ENCODE measurements at places on chromosomes 6 and 20.
A peak's percentile ranks its signal among the peaks of the same experiment; 100 is the strongest.

- DNase-seq, result no peak
Measured at GRCh38 chr6:38654263-38654662, 14.5 kb upstream of the BTBD9 start.

DNA sequence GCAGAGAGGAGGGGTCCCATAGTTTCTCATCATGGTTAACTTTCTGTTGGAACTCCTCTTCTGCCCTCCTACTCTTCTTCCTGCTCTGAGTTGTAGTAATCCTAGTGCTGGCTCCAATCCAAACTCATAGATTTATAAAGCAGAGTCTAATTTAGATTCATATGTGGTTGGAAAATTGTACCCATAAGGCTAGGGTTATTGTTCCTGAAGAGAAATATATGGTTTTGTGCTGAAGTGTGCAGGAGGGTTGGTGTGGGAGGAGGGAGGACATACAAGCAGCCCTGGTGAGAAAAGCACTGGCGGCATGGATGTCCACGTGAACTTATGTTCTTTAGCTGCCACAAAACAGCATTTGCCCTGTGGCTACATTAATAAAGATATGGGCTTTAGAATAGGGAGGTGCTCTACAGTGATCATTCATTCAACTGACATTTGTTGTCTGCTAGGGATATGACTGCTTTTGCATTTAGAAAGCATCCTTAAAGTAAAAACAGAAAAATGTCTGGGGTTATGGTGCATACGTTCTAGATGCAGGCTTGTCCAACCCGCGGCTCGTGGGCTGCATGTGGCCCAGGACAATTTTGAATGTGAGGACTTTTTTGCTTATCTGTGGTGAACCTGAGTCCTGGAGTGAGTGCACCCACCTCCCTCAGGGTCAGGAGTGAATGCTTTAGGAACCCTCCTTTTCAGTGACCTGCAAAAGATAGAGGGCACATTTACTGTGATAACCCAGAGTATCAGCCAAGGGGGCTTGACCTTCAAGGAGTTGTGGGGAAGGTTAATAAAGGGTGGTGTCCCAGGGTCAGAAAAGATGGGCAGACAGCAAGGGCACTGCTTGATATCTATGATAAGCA is 4.1 kb downstream of the HLA-A start:
- no peak for DNase-seq

DNA sequence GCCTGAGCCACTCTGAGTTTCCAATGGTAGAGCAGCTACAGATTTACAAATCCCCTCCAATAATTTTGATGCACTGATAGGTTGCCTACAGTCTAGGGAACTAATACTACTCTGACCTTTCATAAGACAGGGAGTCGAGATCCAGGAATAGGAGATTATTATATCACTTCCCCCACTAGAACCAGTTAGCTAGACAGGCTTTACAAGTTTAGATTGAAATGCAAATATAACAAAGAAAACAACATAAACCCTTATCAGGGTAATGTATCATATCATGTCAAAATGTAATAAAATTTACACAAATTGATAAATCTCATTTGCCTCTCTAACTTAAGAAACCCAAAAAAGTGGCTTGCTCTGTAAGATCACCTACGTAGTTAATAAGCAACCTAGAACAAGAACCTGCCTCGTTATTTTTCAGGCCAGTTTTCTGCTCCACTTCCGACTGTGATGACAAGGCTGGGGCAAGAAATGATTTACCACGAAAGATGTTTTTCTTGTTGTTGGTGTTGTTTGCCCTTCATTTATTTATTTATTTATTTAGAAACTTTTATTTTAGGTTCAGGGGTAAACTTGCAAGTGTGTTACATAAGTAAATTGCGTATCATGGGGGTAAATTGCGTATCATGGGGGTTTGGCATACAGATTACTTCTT is 504.2 kb upstream of the ID4 start:
- DNase-seq, result no peak

DNA sequence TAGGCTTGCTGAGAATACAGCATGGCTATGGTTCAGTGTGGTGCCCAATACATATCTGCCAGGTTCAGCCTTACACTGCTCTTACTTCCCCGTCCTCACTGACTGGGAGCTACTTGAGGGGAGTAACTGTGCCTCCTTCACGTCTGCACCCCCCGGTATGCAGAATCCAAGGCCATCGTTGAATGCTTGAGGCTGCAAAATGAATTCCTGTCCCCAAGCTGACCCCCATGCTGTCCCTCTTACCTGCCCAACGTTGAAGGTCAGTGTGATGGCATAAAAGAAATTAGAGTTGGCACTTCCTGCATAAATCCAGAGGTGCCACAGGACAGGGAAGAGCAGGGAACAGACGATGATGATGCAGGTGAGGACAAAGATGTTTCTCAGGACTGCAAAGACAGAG is 16.3 kb downstream of the MAP1LC3A start:
- no peak for DNase-seq

DNA sequence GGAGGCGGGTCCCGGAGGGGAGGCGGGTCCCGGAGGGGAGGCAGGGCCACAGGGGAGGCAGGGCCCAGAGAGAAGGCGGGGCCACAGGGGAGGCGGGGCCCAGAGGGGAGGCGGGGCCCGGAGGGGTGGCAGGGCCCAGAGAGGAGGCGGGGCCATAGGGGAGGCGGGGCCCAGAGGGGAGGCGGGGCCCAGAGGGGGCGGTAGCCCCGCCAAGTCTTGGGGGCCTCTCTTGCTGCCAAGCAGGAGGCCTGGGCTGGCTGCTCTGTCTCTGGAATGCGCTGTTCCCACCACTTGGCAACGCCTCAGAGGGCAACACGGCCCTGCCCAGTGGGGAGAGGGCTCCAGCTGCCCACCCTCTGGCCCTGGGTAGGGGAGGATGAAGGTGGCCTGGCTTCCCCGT is 80.5 kb downstream of the YTHDF1 start:
- no peak for DNase-seq

DNA sequence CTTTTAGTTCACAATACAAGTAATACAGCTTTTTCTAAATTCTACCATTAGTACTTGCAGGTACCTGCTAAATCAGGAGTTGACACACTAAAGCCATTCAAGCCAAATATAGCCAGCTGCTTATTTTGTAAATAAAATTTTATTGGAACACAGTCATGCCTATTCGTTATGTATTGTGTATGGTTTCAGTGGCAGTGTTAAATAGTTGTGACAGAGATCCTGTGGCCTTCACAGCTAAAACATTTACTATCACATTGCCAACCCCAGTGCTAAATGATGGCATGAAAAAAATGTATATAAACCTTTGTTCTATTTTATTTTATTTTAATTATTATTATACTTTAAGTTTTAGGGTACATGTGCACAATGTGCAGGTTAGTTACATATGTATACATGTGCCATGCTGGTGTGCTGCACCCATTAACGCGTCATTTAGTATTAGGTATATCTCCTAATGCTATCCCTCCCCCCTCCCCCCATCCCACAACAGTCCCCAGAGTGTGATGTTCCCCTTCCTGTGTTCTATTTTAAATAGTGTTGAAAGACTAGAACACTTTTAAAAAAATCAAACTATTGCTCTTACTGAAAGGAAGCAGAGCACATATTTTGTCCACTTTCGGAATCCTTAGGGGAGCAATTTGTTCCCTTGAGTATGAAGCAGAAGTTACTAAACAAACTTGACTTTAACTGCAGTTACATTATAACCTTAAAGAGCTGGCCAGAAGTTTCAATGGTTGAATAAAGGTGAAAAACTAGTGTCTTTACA is 115.7 kb downstream of the PRIM2 start:
- DNase-seq, result no peak

DNA sequence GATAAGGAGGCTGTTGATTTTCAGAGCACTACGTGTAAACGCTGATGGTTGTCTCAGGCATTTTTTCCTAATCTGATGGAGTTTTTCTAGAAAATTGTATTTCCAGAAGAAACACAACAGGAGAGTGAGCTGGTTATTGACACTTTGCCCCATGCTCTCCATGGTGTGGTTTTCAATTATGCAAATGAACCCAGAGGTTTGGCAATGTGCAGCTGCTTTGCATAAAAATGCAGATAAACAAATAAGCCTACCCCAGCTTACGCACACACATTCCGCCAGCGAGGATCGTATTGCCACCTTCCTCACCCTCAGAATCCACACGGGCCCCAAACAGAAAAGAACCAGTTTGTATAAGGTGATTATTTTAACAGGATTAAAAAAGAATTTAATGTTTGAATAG is 45.1 kb upstream of the FRMD1 start:
- no peak for DNase-seq

DNA sequence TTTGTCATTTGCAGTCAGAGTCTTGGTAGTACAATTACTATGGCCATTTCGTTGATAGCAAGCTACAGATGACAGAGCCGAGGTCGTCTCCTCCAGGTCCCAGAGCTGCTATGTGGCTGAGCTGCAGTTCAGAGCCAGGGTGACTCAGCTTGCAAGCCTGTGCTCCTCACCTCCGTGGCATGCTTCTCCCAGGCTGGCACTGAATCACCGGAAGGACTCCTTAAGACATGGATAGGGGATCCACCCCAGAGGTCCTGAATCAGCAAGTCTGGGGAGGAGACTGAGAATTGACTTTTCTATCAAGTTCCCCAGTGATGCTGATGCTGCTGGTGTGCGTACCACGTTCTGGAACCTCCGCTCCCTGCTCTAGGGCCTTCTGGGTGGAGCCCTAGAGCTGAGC is 291.2 kb downstream of the CDH26 start:
- peak; percentile 84 for DNase-seq

- DNase-seq, result peak; percentile 76
Measured at GRCh38 chr6:152380351-152380767, 256.8 kb downstream of the SYNE1 start.

DNA sequence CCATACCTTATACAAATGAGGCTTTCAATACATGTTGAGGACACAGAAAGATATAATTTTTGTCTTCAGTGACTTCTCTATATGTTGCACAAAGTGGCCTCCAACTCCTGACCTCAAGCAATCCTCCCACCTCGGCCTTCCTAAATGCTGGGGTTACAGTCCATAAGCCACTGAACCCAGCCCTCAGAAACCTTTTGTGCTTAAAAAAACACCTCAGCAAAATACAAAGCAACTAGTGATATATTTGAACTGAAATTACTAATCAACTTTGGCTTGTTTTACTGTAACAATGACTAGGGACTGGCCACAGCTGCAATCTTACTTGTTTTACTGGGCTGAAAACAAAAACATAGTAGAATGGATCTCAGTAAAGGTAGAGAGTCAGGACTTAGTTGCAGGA is 3.2 kb upstream of the ZNF184 start:
- no peak for DNase-seq

DNA sequence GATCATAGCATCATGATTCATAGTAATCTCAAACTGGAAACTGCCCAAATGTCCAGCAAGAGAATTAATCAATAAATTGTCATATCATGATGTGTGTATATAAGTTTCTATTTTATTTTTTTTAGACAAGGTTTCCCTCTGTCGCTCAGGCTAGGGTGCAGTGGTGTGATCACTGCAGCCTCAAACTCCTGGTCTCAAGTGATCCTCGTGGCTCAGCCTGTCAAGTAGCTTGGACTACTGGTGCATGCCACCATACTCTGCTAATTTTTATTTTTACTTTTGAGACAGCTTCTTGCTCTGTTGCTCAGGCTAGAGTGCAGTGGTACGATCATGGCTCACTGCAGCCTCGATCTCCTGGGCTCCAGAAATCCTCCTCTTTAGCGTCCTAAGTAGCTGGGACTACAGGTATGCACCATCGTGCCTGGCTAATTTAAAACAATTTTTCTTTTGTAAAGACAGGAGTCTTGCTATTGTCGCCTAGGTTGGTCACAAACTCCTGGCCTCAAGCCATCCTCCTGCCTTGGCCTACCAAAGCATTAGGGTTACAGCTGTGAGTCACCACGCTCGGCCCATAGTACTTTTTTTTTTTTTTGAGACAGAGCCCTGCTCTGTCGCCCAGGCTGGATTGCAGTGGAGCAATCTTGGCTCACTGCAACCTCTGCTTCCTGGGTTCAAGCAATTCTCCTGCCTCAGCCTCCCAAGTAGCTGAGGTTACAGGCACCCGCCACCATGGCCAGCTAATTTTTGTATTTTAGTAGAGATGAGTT is 8.7 kb upstream of the ATRN start:
- no peak for DNase-seq
